ENCODE measurements at places on chromosomes 6 and 20.

DNA sequence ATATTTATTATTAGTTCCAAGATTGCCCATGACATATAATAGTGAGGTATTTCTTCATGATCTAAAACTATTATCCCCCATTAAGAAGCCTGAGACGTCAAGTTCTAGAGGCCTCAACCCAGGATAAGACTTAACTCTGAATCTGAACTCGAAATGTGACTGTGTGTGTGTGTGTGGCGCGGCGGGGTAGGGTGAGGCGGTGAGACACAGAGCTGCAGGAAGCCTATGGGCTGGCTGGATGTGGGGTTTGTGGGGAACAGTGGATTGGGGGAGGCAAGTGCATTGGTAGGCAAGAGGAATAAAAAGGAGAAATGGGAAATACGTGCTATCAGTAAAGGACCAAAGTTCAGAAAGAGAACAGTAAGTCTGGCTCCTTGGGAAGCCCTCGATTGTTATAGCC is 66.5 kb upstream of the RNF146 start:
- no peak for DNase-seq

DNA sequence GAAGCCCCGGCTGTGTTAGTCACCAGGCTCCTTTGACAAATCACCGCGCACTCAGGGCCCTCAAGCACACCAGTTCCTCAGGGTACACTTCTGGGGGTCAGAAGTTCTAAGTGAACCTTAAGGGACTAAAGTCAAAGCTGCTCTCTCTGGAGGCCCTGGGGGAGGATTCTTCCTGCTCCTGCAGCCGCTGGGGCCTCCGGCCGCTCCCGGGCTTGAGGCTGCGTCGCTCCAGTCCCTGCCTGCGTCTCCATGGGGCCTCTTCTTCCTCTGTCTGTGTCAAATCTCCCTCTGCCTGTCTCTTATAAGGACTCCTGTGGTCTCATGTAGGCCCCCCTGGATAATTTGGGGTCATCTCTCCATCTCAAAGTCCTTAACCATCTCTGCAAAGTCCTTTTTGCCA is 18.1 kb upstream of the GATA5 start:
- DNase-seq, result no peak

- no peak for DNase-seq
Measured at GRCh38 chr6:14601490-14601889, 483.9 kb downstream of the CD83 start.

GRCh38 chr6:3750317-3751076 is 1.0 kb downstream of the PXDC1 start:
- peak; percentile 65 for DNase-seq

GRCh38 chr6:108737594-108738546 is 110.4 kb upstream of the ARMC2 start:
- no peak for DNase-seq

DNA sequence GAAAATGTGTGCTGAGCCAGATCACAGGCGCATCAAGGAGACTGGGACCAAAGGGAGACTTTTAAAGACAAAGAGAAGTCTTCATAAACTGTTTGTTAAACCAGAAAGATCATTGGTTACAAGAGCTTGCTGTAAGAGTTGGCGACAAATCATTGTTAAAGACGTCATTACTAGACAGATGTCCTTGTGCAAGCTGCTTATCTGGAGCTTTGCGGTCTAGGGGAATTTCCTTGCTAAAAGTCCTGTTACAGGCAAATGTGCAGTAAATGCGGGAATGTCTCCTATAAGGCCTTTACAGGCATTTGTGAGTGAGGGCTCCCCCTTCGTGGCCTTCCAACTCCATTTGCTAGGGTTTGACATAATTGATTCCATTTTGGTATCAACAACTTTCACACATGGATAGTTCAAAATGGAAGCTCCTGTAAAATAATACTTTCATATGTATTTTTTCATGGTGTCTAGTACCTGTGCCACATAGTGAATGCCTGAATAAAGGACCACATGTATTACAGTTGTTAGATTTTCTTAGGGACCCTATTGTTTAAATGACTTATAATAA is 362.4 kb downstream of the UTRN start:
- DNase-seq, result no peak

DNA sequence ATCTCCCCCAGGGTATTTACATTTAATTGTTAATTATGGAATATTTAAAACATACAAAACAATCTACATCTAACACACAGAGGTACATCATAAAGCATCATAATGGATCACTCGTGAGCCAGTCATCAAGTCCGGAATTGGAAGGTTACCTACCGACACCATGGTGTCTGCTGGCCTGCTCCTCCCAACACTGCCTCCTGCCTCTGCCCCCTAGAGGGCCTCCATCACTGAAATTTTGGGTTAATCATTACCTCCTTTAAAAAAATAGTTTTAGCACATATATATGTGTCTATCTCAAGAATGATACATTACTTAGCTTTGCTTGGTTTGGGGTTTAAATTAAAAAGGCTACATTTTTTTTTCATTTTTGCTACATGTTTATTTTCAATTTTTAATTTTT is 114.6 kb upstream of the PDE10A start:
- DNase-seq, result no peak

DNA sequence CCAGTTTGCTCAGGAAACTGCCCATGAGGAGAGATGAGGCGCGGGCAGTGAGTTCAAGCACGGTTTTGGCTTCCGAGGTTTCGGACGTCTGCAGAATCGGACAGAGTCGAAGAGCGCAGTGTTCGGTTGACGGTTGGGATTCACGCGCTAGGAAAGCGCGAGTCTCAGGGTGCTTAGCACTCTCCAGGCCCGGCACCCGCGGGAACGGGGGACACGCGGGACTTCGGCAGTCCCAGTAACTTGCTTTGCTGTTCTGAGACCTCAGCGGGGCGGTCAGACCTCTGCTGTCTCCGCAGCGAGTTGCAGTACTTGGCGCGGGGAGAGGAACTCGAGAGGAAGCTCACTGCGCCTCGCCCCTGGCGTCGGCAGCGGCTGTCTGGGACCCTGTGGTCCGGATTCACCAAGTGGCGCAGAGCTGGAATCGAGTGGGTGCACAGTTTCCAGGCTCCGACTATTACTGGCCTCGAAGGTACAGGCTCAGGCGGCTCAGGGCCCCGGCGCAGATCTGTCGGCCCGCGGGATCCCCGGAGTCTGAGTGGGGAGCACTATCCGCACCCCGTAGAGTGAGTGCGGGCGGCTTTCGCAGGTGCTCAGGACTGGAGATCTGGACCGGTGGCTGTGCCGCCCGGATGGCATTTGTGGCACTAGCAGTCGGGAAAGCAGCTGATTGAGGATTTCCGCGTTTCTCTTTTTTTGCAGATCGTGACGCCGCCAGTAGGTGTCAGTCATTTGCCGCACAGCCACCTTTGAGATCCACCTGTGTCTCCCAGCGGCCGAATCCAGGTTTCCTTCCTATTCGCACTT is at the start of gene POM121L2:
Gene POM121L2, minus strand, starts transcription at position 128 of the 804 bp plus-strand sequence. Its CDS starts 103 bp downstream, at position 25.
- DNase-seq, result peak; percentile 83

DNA sequence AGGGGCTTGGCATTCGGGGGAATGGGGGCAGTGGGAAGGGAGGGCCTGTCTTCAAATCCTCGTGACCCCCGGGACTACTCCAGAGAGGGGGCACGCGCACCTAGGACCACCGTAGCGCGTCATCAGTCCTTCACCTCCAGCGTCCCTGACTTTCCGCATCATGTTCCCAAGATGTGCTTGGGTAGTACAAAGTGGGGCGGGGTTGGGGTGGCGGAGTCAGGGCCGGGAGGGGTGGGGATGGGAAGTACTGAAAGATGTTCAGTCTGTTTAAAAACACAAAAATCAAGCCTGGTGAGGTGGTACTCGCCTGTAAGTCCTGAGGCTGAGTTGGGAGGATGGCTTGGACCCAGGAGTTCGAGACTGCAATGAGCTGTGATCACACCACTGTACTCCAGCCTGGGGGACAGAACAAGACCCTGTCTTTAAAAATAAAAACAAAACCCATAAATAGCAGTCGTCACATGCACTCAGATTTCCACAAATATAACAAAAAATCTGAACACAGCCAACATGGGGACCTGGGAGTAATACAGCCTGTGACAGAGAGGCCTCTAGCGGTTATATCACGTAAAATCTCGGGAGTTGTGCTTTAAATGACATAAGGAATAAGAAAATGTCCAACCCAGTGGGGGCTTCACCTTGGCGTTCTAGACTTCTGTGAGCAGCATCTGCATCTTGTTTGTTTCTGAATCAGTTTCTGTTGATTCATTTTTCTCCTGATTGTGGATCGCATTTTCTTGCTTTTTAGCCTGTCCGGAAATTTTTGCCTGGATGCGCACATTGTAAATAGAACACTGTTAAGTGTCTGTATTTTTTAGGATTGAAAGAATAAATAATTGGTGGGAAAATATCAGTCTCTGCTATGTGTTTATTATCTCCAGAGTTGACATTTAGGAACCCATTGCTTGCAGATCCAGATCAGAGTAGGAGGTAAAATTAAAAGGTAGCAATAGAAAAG is 698 bp upstream of the LRP11 start:
- no peak for DNase-seq

DNA sequence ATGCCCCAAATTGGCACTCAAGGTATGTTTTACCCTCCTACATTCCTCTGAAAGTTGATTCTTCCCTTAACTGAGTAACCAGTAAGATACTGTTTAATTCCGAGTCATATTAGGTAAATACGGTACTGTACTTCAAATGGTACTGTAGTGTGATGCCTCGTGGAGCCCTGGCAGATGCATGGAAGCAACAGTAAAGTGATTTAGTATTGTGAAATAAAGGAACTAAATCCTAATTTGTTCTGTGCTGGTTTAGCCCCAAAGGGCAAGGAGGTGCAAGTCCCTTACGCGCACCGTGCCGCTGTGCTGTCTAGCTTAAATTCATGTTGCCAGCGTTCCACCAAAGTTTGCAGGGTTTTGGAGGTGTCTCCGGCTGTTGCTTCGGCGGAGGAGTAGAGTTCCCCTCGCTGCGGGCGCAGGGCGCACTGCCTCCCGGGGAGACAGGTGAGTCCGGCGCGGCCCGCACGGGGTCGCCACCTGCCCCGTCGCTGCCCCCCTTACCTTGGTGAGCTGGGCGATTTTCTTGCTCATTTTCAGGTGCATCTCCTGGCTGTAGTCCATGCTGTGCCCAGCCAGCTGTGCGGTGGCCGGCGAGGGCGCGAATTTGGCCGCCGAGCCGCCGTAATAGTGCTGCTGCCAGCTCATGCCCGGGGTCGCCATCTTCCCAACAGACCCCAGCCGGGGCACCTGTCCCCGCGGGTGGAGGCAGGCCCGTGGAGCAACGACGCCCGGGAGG is 655 bp downstream of the FAM184A start:
- peak; percentile 69 for DNase-seq

DNA sequence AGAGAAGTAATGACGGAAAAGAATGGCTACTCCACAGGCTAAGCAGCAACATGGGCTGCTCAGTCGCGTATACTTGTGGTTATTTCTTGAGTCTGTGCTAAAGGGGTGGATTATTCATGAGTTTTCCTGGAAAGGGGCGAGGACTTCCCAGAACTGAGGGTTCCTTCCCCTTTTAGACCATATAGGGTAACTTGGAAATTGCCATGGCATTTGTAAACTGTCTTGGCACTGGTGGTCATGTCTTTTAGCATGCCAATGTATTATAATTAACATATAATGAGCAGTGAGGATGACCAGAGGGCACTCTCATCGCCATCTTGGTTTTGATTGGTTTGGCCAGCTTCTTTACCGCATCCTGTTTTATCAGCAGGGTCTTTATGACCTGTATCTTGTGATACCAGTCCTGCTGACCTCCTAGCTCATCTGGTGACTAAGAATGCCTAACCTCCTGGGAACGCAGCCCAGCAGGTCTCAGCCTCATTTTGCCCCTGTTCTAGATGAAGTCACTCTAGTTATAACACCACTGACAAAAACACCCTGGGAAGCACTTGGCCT is 11.4 kb downstream of the LBP start:
- DNase-seq, result no peak

DNA sequence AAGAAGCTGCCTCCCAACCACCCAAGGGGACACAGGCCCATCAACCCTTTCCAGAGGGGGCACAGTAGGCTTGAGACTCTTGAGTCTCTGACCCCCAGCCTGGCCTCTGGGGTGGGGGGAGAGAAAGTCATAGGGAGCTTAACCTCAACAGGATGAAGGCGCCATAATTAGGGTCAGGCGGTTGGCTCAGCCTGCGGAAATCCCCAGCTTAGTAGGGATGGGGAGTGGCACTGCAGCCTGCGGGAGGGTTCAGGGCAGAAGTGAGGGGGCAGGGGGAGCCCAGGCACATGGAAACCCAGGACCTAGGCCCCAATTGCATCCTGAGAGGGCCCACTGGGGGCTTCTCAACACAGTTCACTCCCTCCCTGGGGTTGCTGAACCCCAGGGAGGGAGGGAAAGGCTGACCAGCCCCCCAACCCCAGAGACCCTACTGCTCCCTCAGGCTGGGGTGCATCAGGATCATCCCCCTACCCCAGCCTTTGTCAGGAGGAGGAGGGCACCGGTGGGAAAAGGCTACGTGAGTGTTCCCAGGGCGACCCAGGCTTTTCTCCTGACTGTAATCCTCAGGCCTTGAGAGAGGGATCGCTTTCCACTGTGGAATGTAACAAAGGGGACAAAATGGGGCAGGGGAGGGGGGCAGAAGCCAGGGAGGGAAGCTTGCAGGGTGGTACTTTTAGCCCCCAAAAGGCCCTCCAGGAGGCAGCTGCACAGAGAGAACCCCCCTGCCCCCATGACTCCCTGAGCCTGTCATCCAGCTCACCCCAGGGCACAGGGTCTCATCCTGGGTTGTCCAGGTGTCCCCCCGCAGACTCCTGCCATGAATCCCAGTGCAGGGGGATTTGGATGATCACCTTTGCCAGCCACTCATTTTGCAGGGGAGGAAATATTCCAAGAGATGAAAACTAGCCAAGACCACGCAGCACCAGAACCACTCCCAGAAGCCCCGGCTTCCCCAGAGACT is 46.4 kb downstream of the MRPL14 start:
- DNase-seq, result peak; percentile 62

DNA sequence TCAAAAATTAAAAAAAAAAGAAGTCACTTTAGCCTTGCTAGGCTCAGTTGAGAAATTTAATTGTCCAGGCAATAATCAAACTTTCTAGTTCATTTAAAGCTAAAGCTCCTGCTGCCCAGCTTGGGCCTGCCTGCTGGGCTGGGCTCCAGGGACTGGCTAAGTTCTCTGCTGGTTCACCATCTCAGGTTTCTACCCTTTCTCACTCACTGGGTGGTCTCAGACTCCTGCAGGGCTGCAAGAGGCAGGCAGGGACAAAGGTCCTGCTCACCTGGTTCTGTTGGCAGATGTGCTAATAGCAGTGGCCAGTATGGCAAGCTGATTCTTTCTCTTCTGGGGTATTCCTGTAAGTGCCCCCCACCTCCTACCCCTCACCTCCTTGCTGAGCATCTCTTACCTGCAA is 21.2 kb upstream of the RTF2 start:
- DNase-seq, result no peak

DNA sequence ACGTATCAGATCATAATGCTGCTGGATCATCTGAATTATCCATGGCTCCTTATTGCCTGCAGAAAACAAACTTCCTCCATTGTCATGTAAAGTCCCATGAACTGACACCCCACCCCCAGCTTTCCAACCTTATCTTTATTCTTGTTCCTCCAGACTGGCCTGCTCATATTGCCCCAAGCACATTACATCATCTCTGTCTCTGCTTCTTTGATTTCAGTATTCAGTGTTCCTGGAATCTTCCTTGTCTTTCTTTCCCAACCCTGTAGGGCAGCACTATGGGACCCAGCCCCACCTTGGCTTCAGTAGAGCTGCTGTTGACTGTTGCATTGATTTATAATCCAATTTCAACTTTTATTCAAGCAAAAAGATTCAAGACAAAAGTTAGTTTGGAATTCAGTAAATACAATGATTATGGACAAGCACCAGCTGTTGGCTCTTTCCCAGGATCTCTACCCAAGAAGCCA is 187.5 kb upstream of the ECI2 start:
- no peak for DNase-seq
